ENCODE measurements at places on chromosomes 1 and 21.

DNA sequence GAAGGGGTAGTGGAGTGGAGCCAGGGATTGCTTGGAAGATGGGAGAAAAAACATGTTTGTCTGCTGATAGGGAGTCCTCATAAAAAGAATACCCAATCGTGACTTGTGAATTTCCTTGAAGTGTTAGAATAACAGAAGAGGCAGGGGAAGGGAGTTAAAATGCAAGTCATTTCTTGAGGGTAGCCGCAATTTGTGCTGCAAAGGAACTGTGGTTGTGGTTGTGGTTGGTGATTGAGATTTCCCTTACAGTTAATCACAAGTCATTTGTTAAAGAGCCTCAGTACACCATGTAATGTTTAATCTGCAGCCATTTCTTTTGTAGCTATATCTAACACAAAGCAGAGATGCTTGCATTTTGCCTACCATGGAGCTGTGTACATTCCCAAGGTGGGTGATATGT is 38.5 kb upstream of the EGLN1 start:
- peak; percentile 38 for DNase-seq

DNA sequence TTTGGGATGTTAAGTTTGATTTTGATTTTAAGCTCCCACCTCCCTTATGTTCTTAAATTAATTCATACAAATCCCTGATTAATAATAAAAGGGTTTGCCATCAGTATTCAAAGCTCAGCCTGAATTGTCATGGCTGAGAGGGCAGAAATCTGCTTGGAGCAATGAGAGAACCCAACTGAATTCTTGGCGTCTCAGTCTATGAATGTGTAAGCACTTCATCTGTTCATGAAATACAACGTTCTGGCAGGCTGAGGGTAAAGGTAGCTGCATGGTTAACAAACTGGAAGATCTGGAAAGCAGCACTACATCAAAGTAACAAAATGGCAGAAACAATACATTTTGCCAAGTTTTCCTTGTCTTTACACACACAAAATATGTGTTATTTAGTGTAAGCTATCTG is 95.3 kb downstream of the ACBD6 start:
- no peak for DNase-seq

GRCh38 chr1:26083208-26083607 is 15.8 kb upstream of the TRIM63 start:
- no peak for DNase-seq

- DNase-seq, result no peak
These were observed 5.4 kb downstream of the KCNA2 start for GRCh38 chr1:110600716-110601115.

GRCh38 chr1:183567584-183567983 is 22.7 kb downstream of the NCF2 start:
- DNase-seq, result no peak

GRCh38 chr1:221979444-221980032 is 237.6 kb upstream of the DUSP10 start:
- no peak for DNase-seq

GRCh38 chr1:241250465-241250864 is 106.5 kb downstream of the RGS7 start:
- no peak for DNase-seq

GRCh38 chr1:14912839-14913481 is 240.6 kb upstream of the TMEM51 start:
- DNase-seq, result no peak

- no peak for DNase-seq
These were observed 73.7 kb upstream of the RAB4A start for GRCh38 chr1:229197265-229197585.

DNA sequence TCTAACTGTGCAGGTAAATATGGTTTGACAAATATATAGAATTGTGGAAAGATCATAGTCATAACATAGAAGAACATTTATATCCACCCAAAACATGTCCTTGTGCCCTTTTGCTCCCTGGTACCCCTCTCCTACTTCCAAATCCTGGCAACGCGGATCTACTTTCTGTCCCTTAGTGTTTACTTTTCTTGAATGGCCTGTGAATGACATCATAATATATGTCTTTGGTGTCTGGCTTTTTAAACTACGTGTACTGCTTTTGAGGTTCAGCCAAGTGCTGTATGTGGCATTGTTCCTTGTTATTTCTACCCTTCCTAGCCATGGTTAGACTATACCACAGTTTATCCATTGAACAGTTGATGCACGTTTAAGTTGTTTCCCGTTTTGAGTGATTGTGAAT is 155.6 kb downstream of the SDCCAG8 start:
- no peak for DNase-seq

DNA sequence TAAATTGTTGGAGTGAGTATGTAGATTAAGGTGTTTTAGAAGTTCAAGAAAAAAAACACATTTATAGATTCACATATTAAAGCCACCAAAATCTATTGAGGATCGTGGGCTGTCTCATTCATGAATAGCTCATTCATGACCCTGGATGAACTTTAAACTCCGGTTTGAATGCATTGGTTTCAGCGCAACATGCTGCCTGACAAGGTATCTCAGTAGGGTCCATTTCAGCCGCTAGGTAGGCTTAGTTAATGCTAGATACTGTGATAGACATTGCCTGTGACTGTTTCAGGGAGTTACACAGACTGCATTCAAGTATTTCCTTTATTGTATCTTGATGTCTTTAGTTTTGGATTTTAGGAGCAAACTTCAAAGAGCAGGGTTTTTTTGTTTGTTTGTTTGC is 140.5 kb upstream of the POGK start:
- no peak for DNase-seq

GRCh38 chr21:41621513-41621912 is 113.6 kb upstream of the TMPRSS2 start:
- no peak for DNase-seq

GRCh38 chr1:245878585-245878984 is 628.5 kb downstream of the SMYD3 start:
- no peak for DNase-seq

- no peak for DNase-seq
These were observed 68.7 kb downstream of the LMX1A start for GRCh38 chr1:165287781-165288180.

- no peak for DNase-seq
These were observed 92.5 kb upstream of the KRTAP19-8 start for GRCh38 chr21:31130821-31131220.

DNA sequence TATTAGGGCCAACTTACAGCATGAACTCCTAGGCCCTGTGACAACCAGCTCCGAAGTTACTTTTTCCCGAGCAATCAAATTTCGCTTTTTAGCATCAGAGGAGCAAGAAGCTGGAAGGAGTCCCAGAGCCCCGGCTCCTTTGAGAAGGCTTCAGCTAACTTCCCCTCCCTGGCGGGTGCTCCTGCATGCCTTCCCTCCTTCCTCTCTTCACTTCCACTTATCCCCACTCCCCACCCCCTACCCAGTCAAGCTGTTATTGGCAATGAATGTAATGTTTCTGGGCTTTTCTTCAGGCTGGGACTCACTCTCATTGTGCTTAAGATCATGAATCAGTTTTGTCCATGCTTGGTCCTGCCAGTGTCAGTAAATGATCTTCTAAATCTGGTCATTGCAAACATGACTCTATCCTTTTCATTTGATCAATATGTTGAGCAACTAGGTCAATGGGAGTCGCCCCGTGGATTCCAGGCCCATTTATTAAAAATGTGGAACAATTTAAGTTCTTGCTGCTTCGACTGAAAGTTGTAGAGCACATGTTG is 94.5 kb upstream of the TSPAN2 start:
- no peak for DNase-seq

DNA sequence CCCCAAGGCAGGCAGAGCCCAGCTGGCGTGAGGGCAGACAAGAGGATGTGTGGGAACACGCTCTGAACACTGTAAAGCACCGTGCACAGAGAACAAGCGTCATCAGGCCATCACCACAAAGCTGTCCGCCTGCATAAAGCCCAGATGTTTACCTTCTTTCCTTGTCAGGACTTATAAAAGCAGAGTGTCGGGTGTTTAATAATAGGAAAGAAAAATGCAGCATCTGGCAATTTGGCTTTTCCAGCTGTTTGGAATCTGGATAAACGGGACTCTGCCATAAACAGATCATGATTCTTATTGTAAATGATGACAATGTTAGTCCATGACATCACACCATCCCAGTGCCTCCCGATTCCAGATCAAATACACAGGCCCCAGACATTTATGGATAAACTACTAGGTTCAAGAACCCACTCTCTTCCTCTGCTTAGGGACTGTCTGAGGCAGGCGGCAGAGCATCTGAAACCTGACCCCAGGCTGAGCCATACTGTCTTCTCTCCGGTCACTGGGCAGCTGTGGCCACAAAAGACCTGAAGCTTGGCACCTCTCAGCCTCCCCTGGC is 4.2 kb downstream of the GLIS1 start:
- no peak for DNase-seq

DNA sequence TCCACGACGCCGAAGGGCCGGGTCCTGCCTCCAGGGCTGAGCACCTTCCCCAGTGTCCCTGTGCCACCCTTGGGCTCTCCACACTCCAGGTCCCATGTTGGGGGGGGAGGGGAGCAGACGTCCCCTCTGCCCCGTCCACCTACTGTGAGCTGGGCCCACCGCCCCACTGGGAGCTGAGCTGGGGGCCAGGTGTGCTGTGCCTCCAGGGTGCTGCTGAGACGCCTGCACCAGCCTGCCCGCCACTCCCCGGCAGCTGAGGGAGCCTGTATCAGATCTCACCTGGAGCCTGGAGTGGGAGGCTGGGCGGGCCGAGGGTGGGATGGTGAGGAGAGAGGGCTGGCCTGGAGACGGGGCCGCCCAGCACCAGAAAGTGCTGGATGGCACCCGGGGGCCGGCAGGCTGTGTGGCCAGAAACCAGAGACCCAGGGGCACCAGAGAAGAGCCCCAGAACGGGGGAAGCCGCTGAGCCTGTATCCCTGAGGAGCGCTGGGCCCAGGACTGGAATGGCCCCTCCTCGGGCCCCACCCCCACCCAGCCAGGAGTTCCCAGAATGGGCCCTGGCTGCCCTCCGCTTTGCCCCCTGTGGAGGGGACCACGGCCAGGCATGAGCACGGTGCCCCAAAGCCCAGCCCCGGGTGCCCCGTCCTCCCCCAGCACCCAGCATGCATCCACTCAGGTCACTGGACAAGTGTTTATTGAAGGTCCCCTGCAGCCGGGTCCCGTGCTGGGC is 3.4 kb downstream of the TNFRSF18 start:
- DNase-seq, result no peak

DNA sequence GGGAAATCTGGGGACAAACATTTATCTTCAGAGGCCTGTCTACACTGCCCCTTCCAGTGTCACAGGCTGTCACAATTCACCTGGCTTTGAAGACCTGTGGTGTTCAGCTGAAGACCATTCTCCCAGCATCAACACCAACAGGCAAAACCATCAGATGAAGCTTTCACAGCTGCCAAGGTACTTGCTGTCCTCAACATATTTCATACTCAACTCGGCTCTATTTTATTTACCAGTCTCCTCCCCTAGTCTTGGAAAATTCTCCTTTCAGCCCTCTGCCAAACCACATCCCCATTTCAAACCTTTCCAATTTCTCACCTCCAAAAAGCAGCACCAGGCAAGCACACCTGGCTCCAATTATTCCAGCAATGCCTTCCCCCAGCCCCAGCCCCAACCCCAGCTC is 108.8 kb downstream of the TGFBR3 start:
- no peak for DNase-seq

DNA sequence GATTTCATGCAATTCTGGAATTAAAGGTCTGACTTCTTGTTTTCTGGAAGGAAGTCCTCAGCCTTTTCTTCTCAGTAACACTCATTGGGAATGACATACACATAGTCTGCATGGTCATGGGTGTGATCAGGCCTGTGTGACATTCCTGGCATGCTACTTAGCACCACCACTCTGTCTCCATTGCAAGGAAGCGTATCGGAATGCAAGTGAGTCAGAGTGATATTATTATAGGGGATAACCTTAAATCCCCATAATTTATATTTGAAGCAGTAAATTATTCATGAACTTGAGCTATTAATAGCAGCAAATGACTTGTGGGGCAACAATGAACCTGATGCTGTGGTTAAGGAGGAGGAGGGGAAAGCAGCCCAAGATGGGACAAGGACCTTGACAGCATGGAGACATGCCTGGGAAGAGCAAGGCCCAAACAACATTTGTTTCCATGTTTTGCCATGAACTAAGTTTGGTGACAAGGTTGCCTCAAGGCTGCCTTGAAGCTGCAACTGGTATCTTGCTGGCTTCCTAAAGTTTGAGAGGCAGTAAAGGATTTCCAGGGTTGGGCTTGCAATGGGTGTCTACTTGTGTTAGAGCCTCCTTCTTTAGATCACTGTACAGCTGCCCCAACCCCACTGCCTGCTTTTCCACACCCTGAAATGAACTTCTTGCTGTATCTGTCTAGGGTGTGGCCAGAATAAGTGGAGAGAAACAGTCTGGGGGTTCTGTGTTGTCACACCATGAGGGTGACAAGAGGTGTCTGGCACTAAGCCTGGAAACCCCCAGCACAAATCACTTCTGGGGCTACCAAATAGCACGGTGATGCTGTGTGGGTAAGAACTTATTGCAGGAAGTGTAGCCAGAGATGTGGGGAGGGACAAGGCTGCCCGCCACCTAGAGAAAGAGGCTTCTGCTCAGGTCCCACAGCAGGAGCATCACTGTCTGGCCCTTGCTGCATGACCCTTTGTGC is 4.6 kb downstream of the MAB21L3 start:
- no peak for DNase-seq

DNA sequence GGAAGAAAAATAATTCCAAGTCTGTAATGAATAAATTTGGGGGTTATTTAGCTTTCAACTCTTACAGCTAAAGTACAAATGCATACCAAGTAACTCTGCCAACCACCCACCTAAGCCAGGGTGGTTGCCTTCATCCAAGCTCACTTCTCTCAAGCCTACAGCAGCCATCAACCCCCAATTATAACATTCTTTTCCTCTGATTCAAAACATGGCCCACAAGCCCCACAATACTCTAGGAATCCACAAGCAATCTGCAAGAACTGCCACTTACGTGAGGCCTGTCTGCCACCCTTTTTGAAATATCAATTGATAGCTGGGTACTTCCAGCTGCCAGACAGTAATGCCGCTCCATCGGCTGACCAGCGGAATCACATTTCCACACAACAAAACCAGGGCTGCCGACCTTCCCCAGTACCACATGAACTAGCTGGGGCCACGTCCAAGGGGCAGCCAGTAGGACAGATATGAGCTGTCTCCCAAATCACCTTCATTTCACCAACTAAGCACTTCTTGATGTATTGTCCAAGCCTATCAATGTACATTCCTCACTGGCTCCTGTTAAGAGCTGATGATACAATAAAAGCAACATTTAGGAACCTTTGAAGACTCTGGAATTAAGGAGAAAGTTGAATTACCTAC is 3.2 kb downstream of the LBR start:
- DNase-seq, result no peak

DNA sequence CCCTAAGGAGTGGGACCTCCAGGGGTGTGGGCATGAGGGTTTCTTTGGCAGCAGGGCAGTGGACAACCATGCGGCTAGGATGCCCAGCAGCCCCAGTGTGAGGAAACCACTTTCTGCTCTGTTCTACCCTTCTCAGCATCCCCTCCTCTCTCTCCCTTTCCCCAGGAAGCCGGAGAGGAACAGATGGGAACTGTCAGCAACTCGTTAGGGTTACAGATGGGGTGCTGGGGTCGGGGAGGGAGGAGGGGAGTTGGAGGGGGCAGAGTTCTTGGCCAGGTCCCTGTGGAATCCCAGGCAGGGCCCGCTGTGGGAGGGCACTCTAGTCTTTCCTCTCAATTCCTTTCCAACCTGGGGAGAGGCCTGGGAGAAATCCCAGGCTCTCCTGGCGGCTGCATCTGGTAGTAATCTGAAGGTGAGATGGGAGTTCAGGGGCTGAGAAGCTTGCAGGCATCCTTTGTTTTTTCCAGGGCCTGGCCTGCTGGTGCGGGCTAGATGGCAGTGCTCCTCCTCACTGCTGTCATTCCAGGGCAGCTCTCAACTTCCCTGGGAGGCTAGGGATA is 93.9 kb upstream of the CSF3R start:
- no peak for DNase-seq
